ENCODE measurements at places on chromosomes 3 and 15. TPM values are rescaled to one million over a fixed set of nuclear protein-coding genes. Genes with fewer than 3 reads are reported as not detected.

The ASB14 gene
- total RNA-seq, result not detected

The TMEM212 gene
- total RNA-seq, result not detected

The DLEC1 gene
- 3.3 TPM for total RNA-seq

The MCCC1 gene
- 35.3 TPM for total RNA-seq

The GOLGA6L10 gene
- 2.5 TPM for total RNA-seq

The DOCK3 gene
- total RNA-seq, result 0.54 TPM

The SH2D7 gene
- not detected for total RNA-seq

The TOPBP1 gene
- 15.2 TPM for total RNA-seq

The KNG1 gene
- total RNA-seq, result 8.7 TPM

The GUCA1C gene
- not detected for total RNA-seq

The ITIH4 gene
- total RNA-seq, result 15.4 TPM

The GOLGA6L4 gene
- total RNA-seq, result 5.6 TPM

The ATP2B2 gene
- total RNA-seq, result 0.19 TPM

The LOXL1 gene
- total RNA-seq, result 33.2 TPM

The DTX3L gene
- total RNA-seq, result 58.0 TPM

The MINAR1 gene
- 0.47 TPM for total RNA-seq

The CACNA1D gene
- 35.7 TPM for total RNA-seq

The OR5H6 gene
- not detected for total RNA-seq

The RBP2 gene
- not detected for total RNA-seq

The REC114 gene
- total RNA-seq, result not detected

The GOLGA8J gene
- not detected for total RNA-seq

The RASGRP1 gene
- total RNA-seq, result 12.5 TPM

The GOLGA6B gene
- total RNA-seq, result not detected

The CIDEC gene
- not detected for total RNA-seq

The CAMKV gene
- 0.16 TPM for total RNA-seq

The NR2E3 gene
- 0.19 TPM for total RNA-seq

The GALK2 gene
- total RNA-seq, result 40.6 TPM

The CPLX3 gene
- not detected for total RNA-seq

The CADPS gene
- 0.98 TPM for total RNA-seq

The TNIK gene
- 48.9 TPM for total RNA-seq

The SATB1 gene
- 22.2 TPM for total RNA-seq

The PGBD4 gene
- 1.8 TPM for total RNA-seq

The CSTA gene
- total RNA-seq, result 4.6 TPM

The SLC9C1 gene
- 1.2 TPM for total RNA-seq

The GOLGA8O gene
- total RNA-seq, result 2.5 TPM

Measured in kidney (tissue), 22 donors.